CD4-positive, alpha-beta T cell (primary cell): ENCODE measurements at places on chromosomes 11 and 22.

- H3K27me3 ChIP-seq: no peaks in the 10 kb centered on the region
- H3K36me3 ChIP-seq: no peaks in the 10 kb centered on the region
- H3K4me1 ChIP-seq: no peaks in the 10 kb centered on the region
- H3K4me3 ChIP-seq: no peak overlapping the region
Measured at GRCh38 chr11:103609117-103610066, 427.0 kb upstream of the DDI1 start.

GRCh38 chr11:88555829-88556202 is 218.3 kb upstream of the CTSC start:
- no peaks in the 10 kb centered on the region for H3K4me1 ChIP-seq
- H3K36me3 ChIP-seq: no peaks in the 10 kb centered on the region
- no peak overlapping the region for H3K4me3 ChIP-seq
- no peak for DNase-seq
- no peaks in the 10 kb centered on the region for H3K27me3 ChIP-seq
- H3K27ac ChIP-seq: no peak overlapping the region

DNA sequence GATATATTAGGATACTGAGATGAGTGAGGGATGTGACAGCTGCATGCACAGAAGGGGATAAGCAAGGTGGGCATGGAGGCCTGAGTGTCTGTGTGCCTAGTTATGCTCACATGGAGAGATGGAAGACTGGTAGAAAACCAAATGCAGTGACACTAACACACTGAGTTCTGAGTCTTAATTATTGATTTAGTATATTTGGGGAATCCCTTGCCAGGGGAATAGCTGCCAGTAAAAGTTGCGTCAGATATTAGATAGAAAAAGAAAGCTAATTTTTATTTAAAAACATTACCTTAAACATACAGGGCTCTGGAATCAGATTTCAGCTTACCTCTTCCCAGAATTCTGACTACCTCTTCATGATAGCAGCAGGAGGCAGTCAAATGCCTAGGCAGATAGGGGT is 620.5 kb downstream of the METTL15 start:
- H3K36me3 ChIP-seq: no peaks in the 10 kb centered on the region
- no peak for DNase-seq
- H3K4me3 ChIP-seq: no peak overlapping the region
- no peaks in the 10 kb centered on the region for H3K27me3 ChIP-seq
- H3K27ac ChIP-seq: no peak overlapping the region

DNA sequence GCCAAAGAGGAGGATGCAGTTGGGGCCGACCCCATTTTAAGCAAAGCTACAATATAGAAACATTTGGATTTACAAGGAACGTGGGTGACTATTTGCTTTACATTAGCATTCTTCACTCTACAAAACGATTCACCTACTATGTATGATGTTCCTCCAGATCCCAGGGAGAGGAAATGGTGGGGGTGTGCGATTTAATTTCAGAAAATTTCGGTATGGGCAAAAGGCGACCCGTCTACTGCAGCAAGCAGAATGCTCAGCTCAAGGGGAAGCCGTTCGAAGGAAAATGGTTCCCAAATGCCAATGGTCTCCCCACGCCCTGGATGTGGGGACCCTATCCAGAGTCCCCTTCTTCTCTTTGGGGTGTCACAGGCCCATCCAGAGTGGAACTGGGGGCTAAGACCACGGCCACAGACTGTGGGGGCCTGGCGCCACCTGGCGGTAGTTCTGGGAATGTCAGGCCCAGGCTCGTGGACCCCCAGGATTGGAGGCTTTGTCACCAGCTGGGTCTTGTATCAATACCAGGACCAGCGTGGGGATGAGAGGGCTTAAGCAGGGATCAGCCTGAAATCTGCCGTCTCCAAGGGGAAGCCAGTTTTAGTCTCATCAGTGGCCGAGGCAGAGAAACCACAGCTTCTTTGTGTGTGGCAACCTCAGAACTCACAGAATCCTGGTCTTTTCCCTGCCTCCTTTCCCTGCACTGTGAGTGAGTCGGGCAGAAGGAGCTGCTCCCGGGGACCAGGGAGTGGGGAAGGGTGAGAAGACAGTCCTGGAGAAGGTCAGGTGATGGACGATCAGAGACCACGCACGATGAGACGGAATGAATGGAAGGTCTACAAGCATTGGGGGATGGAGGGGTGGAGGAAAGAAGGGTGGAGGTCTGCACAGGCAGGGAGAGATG is 8.4 kb downstream of the LRRC10B start:
- H3K36me3 ChIP-seq: no peaks in the 10 kb centered on the region
- peak overlapping the region; percentile 2 for H3K4me3 ChIP-seq
- peaks cover 13% of the 10 kb centered on the region for H3K4me1 ChIP-seq

DNA sequence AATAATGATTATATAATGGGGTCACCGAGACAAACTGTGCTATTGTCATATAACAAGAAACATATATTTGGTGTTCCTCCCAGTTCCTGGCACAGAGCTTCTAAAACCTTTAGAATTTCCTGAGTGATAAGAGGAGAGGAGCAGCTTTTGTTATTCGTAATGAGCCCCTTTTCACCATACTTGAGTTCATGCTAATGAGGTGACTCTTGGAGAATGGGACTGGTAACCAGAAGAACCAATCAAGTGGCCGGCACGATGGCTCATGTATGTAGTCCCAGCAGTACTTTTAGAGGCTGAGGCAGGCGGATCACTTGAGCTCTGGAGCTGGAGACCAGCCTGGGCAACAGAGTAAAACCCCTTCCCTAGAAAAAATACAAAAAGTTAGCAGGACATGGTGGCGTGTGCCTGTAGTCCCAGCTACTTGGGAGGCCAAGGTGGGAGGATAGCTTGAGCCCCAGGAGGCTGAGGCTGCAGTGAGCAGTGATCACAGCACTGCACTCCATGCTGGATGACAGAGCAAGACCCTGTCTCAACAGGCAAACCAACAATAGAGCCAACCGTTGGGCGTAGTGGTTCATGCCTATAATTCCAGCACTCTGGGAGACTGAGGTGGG is 62.7 kb upstream of the FTH1 start:
- H3K4me1 ChIP-seq: peaks cover 27% of the 10 kb centered on the region
- no peak overlapping the region for H3K4me3 ChIP-seq
- H3K36me3 ChIP-seq: no peaks in the 10 kb centered on the region
- H3K27ac ChIP-seq: no peak overlapping the region

DNA sequence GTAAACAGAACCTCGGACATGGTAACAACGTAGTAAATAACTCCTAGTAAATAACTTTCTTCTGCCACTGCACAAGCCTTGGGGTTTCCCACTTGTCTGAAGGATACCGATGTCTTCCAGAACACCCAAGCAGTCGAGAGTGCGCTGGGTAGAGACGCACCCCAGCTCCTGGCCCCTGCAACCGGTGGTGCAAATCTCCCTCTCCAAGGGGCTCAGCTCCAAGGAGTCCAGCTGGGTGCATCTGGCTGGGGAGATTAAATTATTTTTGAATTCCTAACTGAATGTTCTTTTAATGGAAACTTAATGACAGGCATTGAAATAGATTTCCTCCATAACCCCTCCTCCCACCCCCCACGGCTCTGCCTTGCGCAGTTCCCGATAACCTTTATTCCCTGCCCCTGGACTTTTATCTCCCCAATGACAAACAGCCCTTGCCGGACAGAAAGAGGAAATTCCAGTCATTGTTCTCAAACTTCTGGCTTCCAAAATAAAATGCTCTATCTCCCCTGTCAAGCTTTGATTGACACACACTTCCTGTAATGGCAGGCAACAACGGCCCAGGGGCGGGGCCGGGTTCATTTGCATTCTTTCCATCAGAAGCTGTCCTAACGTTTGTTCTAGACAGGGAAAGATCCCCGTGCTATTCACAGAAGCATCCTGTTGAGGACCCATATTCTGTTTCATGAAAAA is 31.2 kb downstream of the KCNJ1 start:
- no peaks in the 10 kb centered on the region for H3K27me3 ChIP-seq
- no peak overlapping the region for H3K4me3 ChIP-seq
- H3K4me1 ChIP-seq: peaks cover 32% of the 10 kb centered on the region
- DNase-seq: no peak
- H3K27ac ChIP-seq: no peak overlapping the region

GRCh38 chr11:65719871-65720210 is 757 bp downstream of the RNASEH2C start:
- peak overlapping the region; percentile 85 for H3K4me3 ChIP-seq
- peak; percentile 11 for DNase-seq
- H3K4me1 ChIP-seq: peaks cover 27% of the 10 kb centered on the region
- peak overlapping the region; percentile 79 for H3K27ac ChIP-seq
- H3K36me3 ChIP-seq: peaks cover 46% of the 10 kb centered on the region

GRCh38 chr22:43244402-43244801 is 57.5 kb upstream of the TTLL12 start:
- no peaks in the 10 kb centered on the region for H3K4me1 ChIP-seq
- no peak overlapping the region for H3K27ac ChIP-seq
- H3K27me3 ChIP-seq: no peaks in the 10 kb centered on the region
- H3K4me3 ChIP-seq: no peak overlapping the region

DNA sequence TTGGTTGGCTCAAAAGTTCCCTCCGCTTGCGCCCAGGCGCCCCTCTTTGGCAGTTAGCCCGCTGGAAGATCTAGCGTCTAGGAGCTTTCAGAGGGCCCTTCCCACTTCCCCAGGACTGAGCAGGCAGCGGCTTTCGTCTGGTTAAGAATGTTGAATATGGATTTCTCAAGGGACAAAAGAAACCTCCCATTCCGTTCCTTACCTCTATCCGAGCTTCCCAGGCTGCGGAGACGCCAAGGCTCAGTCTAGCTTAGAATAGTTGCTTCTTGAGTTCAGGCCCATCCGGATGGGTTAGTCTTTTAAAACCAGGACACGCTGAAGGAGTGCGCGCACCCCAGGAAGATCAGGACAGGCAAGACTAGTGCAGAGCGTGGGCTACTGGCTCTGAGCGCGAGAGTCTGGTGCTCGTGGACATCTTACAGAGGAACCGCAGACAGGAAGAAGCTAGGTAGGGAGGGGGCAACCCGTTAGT is 1.6 kb downstream of the NELL1 start:
- H3K4me3 ChIP-seq: no peak overlapping the region
- no peaks in the 10 kb centered on the region for H3K36me3 ChIP-seq
- peaks cover 3% of the 10 kb centered on the region for H3K4me1 ChIP-seq
- DNase-seq: no peak

GRCh38 chr11:73203790-73204189 is 14.3 kb upstream of the P2RY2 start:
- DNase-seq: no peak
- H3K27ac ChIP-seq: no peak overlapping the region
- no peaks in the 10 kb centered on the region for H3K36me3 ChIP-seq
- H3K4me1 ChIP-seq: peaks cover 3% of the 10 kb centered on the region
- H3K4me3 ChIP-seq: no peak overlapping the region

- H3K27me3 ChIP-seq: no peaks in the 10 kb centered on the region
- no peak overlapping the region for H3K27ac ChIP-seq
- H3K36me3 ChIP-seq: no peaks in the 10 kb centered on the region
- no peak overlapping the region for H3K4me3 ChIP-seq
Measured at GRCh38 chr22:42001121-42001520, 2.5 kb downstream of the WBP2NL start.

- H3K27ac ChIP-seq: no peak overlapping the region
- no peaks in the 10 kb centered on the region for H3K4me1 ChIP-seq
- no peaks in the 10 kb centered on the region for H3K36me3 ChIP-seq
- peak; percentile 0 for DNase-seq
- no peaks in the 10 kb centered on the region for H3K27me3 ChIP-seq
- H3K4me3 ChIP-seq: no peak overlapping the region
Measured at GRCh38 chr11:71418643-71419042, 29.6 kb downstream of the DHCR7 start.

DNA sequence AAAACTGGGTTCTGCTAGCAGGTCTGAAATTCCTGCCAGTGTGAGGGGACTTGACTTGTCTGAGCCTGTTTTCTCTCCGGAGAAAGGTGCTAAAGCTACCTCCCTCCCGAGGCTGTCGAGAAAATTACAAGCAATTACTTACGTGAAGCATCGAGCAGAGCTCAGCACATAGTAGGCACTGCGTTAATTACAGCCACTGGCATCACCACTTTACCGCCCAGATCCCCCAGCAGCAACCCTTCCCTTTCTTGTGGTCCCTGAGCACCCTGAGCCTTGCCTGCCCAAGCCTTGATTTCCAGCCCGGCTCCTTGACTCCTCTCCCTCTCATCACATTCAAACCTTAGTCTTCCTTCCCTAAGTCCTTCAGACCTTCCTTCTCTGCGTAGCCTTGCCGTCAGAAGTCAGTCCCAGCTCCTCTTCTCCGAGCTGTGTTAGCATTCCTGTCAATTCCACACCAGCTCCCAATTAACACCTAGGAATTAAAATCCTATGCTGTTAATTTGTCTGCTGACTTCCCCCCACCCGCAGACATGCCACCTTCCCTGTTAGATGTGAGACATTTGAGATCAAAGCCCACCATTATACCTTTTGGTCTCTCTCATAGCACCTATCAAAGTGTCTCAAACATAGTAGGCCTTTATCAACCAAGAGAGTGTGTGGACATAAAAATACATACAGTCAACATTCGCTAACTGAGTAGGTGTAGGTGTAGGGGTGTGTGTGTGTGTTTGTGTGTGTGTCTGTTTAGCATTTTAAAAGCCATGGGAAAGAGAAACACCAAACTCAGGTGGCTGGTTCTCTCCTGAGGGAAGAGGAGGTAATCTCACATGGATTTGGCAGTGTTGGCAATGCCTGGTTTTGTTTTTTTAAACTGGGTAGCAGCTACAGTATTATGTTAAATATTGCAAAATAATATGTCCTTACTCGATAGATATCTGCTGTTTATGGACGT is 2.8 kb upstream of the KCNJ5 start:
- H3K4me3 ChIP-seq: no peak overlapping the region
- no peak for DNase-seq
- peaks cover 18% of the 10 kb centered on the region for H3K4me1 ChIP-seq
- no peak overlapping the region for H3K27ac ChIP-seq
- H3K27me3 ChIP-seq: peaks cover 41% of the 10 kb centered on the region
- H3K36me3 ChIP-seq: no peaks in the 10 kb centered on the region

- H3K27me3 ChIP-seq: no peaks in the 10 kb centered on the region
- no peak overlapping the region for H3K27ac ChIP-seq
- no peak overlapping the region for H3K4me3 ChIP-seq
- H3K36me3 ChIP-seq: no peaks in the 10 kb centered on the region
Measured at GRCh38 chr11:16440136-16440535, 83.8 kb upstream of the SOX6 start.

DNA sequence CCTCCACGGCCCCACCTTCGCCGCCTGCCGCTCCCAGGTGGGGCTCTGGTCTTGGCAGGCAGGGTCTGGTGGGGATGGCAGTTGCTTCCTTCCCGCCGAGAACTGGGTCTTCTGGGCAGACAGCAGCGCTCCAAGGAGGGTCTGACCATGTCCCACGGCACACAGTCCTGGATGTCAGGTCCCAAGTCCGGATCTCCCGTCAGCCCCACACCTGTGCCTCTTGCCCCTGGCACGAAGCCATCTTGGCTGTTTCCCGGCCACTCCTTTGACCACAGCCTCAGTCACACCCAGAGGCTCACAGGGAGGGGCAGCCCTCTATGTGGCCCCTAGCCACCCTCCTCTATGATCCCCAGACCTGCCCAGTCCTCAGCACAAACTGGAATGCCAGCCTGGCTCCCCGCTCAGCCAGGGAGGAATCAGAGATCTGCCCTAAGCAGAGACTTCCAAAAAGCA is 14.3 kb downstream of the MUC5B start:
- no peak for DNase-seq
- no peaks in the 10 kb centered on the region for H3K36me3 ChIP-seq
- H3K27me3 ChIP-seq: no peaks in the 10 kb centered on the region
- H3K27ac ChIP-seq: no peak overlapping the region
